ENCODE measurements at places on chromosomes 12 and 14.

- no peak for DNase-seq
Observed at GRCh38 chr14:66135831-66136230, 350.3 kb upstream of the CCDC196 start.

- DNase-seq: no peak
Observed at GRCh38 chr14:99657645-99658155, 12.8 kb downstream of the HHIPL1 start.

DNA sequence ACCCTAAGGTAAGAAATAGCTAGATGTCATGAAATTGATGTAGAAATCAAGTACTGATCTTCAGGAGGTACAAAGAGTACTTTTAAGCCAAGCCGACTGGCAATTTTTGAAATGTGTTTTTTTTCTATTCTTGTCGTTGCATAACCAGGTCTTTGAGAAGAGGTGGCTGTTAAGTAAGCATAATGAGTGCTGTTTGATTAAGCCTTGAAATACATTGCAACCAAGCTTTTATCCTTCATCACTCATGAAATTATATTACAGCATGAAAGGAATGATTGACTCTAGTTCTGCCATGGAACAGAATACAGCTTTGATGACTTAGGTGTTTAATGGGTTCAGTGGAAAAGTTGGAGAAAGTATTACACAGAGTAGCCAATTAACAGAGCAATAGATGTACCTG, 1720.2 kb upstream of the SEL1L start:
- DNase-seq: no peak

DNA sequence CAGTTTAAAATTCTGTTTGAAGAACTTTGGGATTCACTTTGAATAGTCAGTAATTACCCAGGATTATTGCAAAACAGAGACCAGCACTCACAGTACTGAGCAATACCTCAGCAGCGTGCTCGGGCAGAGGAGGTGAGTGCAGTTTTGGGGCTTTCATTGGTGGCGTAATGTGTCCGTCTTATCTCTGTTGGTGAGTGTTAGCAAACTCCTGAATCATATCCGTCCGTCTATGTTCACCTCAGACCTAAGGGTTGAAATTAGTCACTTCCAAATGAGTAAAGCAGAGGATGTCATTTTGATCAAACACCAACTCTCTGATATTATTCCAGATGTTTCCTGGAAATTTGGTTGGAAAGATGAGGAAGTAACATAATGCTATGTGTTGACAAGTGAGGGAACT, 82.8 kb downstream of the BORCS5 start:
- DNase-seq: peak; percentile 33

DNA sequence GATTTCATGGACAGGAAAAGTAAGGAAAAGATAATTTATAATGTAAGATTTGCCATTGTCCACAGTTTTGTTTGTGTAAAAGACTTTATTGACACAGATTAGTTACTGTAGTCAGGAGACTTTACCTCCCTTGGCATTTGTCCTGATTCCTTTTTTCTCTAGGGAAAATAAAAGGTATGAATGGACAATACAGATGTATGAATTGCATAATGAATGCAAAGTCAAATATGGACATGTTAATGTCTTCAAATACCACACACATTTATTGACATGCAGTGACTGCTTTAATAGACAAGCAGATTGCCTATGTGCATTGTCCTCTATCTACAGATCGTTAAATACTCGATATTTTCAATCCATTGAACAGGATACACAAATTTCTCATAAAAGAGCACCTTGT, 999.7 kb upstream of the SEL1L start:
- DNase-seq: no peak

GRCh38 chr14:105538481-105539049, 12.2 kb downstream of the TMEM121 start:
- DNase-seq: no peak

- DNase-seq: no peak
Observed at GRCh38 chr12:127539226-127539858, 727.6 kb upstream of the TMEM132C start.

DNA sequence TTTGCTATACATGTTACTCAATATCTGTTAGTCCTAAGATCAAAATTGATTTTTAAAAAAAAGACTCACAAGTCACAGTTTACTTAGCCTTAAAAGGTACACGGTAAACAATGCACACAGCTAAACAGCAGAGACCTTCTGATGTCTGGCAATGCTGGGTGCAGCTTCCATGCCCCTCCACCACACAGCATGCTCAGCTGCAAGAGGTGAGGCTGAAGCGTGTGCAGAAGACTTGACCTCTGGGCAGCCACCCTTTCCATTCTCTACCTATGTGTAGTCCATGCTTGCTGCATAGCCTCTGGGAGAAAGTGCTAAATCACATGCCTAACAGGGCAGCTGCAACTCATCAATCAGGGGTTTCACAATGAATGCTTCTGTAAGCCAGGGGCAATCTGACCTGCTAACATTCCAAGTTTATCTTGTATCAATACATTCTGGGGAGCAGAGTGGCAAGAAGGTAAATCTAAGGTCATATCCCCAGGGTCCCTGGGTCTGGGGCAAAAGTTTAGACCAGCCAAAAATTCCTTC, 44.5 kb upstream of the AMN1 start:
- DNase-seq: no peak

DNA sequence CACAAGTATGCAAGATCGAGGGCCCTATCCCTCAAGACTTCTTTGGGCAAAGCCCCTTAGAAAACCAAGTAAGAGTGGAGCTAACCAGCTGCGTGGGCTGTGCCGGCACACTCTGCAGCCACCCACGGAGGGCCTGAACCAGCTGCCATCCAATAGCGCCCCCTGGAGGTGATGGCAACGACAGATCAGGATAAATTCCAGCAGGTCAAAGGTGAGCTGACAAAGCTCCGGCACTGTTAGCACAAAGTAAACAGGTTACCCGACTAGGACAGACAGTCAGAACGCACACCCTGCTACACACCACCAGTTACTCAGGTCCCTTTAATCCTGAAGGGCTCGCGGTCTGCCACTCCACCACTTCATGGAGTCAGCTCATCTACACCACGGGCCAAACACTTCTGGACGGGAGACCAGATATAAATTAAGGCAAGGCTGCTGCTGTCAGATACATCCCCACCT, 4.9 kb downstream of the ZBTB39 start:
- peak; percentile 72 for DNase-seq

- DNase-seq: peak; percentile 97
Observed at GRCh38 chr12:112108202-112109079, at the start of gene NAA25. TSS of gene NAA25 (minus strand) at chr12:112108783. CDS start at chr12:112108773, 10 bp downstream.

GRCh38 chr14:103848175-103849077, 1.1 kb upstream of the PPP1R13B start:
- DNase-seq: no peak

GRCh38 chr12:82515652-82516051, 157.3 kb downstream of the METTL25 start:
- no peak for DNase-seq

DNA sequence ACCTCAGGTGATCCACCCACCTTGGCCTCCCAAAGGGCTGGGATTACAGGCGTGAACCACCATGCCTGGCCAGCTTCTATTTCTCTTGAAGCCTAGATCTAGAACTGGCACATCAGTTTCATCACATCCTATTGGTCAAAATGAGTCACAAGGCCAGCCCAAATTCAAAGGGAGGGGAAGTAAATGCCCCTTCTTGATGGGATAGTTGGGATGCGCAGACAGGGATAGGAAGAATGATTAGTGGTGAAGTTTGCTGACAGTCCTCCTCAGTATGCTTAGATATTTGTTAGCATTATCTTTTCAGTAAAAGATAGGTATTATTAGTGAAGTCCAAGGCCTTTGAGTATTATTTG, 33.4 kb downstream of the CRADD start:
- no peak for DNase-seq

- DNase-seq: no peak
Observed at GRCh38 chr12:89203144-89203543, 149.2 kb downstream of the DUSP6 start.

DNA sequence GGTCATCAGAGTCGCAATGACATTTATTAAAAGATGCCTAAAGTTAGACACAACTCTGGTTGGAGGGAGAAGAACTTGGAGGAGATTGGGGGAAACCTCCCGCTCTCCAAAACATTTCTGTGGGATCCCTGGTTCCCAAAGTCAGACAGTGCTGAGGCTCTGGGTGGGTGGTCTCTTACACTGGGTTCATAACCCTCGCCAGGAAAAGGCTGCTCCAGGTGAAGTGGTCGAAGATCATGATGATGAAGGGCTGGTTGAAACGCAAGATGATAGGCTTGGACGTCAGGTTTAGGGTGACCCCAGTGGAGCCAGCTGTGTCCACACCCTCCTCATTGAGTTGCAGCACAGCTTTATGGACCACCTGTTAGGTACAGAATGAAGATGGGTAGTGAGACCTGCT, 11.2 kb upstream of the SERPINA10 start:
- DNase-seq: no peak

- DNase-seq: no peak
Observed at GRCh38 chr12:126644236-126645020, 1579.2 kb downstream of the AACS start.

- DNase-seq: no peak
Observed at GRCh38 chr14:87405563-87405962, 587.4 kb downstream of the GALC start.

DNA sequence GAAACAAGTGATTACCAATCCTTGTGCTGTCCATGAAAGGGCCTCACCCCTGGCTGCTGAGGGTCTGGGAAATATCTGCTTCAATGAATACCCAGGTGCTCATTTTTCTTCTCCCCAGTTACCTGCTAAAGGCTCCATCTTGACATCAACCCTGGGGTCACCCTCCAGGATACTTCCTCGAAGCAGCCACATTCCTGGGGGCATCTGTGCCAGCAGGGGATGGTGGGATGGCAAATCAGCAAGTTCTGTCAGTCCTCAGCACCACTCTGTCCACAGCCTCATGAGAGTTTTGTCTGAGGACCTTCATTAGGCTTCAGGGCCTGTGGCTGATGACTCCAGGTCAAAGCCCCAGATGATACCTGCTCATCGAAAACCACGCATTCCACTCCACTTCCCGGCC, 124.8 kb downstream of the ZFP36L1 start:
- DNase-seq: no peak

DNA sequence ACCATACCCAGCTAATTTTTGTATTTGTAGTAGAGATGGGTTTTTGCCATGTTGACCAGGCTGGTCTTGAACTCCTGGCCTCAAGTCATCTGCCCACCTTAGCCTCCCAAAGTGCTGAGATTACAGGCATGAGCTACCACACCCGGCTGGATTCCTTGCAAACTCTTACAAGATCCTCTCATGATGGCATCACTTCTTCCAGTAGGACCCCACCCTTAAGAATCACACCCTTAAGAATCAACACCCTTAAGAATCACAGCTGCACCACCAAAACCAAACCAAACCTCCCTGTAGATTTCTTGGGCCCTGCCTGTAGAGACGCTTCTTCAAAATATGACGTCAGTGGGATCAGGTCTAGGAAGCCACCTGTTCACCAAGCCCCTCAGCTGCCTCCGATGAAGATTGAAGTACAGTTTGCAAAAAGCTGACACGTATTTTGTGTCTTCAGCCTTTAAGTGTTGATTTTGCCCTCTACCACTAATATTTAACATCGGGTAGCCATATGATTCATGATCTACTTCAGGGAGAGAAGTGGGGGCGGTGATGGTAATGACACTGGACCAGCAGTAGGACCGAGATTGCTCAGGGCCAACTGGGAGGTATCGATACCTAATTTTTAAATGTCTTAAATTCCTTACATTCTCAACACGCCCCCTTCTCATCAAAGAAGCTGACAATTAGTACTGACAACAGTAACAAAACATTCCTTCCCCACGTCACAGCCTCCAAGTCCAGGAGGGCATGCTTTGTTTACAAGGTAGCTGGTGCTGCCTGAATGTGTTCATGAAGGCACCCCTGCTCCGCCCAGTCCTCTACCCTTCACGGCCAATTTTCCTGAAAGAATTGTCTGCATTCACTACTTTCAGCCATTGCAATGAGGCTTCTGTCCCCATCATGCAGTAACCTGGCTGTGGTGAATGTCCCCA, 57.2 kb downstream of the ESRRB start:
- no peak for DNase-seq

DNA sequence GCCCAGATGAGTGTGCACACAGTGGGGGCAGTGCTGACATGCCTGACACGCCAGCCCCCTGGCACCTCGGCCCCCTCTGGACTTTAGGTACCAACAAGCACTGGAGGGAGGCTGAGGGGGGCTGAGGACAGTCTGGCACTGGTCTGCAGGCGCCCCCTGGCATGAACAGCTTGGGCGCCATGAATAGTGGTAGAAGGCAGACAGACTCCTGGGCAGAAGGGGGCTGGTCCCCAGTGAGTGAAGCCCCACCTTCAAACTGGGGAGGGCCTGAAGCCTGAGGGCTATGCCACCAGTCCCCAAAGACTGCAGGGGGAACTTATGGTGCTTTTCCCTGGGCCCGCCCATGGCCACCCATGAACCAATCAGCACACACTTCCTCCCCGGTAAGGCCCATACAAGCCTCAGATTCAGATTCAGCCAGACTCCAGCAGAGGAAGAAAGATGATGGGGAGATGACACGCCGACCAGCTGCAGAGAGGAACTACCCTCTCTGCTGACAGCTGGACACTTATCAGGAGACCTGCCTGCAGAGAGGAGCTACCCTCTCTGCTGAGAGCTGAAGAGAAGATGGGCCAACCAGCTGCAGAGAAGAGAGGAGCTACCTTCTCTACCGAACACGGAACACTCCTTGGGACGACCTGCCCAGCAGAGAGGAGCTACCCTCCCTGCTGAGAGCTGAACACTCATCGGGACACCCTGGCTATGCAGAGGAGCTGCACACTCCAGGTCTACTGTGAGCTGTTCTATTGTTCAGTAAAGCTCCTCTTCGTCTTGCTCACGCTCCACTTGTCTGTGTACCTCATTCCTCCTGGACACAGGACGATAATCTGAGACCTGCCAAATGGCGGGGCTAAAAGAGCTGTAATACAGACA, 324.5 kb downstream of the PCNX1 start:
- peak; percentile 48 for DNase-seq

DNA sequence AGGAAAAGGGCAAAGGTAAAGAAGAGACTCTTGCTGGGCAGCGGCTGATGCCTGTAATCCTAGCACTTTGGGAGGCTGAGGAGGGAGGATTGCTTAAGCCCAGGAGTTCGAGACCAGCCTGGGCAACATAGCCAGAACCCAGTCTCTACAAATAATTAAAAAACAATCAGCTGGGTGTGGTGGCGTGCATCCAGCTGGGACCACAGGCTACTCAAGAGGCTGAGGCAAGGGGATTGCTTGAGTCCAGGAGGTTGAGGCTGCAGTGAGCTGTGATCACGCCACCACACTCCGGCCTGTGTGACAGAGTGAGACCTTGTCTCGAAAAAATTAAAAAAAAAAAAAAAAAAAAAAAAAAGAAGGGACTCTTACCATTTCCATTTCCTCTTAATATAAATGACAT, 100.4 kb upstream of the USP44 start:
- DNase-seq: no peak

GRCh38 chr12:32516230-32516629, 116.9 kb downstream of the FGD4 start:
- peak; percentile 66 for DNase-seq

GRCh38 chr12:94697631-94698030, 47.3 kb upstream of the TMCC3 start:
- no peak for DNase-seq

DNA sequence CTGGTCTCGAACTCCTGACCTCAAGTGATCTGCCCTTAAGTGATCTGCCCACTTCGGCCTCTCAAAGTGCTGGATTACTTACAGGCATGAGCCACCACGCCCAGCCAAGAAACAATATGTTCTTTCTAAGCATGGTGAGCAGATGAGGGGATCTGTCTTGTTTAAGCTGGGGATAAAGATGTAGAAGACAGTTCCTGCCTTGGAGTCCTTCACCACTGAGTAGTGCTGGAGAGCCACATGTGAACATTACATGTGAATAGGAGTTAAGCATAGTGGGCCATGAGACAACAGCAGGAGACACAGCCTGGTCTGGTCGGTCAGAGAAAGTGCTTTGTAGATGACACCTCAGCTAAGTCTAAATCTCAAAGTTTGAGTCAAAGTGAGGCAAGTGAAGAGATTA, 26.0 kb downstream of the TMBIM6 start:
- no peak for DNase-seq
